H4 (cell line): ENCODE measurements at places on chromosomes 4 and X. TPM values are rescaled to one million over a fixed set of nuclear protein-coding genes. Genes with fewer than 3 reads are reported as not detected.

DNA sequence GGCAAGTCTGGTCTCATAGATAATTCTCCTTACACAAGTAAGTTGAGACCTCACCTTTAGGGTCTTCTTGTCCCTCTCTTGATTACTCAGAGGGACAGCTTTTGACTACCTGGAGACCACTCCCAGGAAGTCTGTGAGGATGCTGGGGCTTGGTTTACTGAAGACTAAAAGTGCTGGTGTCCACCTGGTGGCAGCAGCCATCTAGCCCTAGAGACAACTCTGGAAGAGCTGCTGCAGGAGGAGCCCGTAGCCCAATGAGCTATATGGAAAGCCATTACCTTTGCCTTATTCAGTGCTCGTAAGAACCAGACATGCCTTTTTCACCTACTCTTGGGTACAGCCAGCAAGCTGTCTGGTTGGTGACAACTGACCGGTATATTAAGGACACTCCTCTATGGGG, 7.3 kb downstream of the FGFBP2 start:
- peak; percentile 32 for DNase-seq

Gene BTK
- total RNA-seq, result not detected in 2 replicates

GRCh38 chr4:73850261-73850970, 2.7 kb upstream of the PF4V1 start:
- no peak for DNase-seq

DNA sequence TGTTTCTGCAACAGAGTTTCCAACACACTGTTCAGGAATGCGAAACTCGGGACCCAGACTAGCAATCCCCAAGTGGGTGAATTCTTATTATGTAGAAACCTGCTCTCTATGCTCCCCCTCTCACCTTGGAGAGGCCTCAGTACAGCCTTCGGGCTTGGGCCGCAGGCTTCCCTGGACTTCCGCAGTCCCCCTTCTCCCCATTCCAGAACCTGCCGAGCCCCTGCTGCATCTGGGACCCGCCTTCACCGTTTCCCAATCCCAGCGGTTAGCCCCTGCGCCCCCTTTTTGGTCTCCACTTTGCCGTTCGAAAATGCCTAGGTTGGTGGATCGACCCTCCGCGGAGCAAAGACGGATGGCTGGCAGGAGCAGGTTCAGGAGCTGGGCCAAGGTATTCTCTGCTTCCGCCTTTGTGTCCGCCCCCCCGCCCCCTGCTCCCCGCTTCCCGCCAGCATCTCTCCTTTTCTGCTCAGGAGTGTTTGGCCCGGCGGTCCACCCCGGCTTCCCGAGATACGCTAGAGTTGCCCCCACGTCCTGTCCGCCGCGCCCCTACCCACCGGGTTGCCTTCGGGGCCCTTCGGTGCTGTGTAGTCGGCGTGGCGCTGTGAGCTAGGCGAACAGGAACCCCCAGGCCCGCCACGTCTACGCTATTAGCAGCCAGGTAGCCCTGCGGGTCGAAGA, 11.5 kb downstream of the HAND2 start:
- no peak for DNase-seq

GRCh38 chrX:34917146-34917545, 25.4 kb upstream of the FAM47B start:
- no peak for DNase-seq

GRCh38 chr4:185729391-185729804, 82.6 kb downstream of the SORBS2 start:
- DNase-seq, result no peak

DNA sequence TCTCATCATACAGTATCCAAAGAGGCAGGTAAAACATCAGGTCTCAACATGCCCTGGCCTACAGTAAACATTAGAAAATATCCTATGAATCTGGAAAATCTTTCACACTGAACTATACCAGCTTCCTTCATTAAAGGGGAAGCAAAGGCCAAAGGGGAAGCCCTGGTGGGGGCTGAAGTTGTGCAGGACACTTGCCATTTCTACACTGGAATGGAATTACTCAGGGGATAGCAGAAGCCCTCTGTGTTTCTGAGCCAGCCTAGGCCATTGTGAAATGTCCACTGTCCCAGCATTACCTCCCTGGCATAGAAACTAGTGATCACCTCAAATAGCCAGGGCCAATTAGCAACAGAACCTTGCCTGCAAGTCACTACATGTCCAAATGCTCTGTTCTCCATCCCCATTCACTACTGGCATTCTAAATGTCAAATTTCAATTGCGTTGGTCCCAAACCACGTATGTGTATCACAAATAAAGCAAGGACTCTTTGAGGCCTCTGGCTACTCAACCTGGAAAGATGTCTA, 429.9 kb downstream of the AFF2 start:
- no peak for DNase-seq

GRCh38 chr4:911221-911751, 20.8 kb downstream of the GAK start:
- no peak for DNase-seq

DNA sequence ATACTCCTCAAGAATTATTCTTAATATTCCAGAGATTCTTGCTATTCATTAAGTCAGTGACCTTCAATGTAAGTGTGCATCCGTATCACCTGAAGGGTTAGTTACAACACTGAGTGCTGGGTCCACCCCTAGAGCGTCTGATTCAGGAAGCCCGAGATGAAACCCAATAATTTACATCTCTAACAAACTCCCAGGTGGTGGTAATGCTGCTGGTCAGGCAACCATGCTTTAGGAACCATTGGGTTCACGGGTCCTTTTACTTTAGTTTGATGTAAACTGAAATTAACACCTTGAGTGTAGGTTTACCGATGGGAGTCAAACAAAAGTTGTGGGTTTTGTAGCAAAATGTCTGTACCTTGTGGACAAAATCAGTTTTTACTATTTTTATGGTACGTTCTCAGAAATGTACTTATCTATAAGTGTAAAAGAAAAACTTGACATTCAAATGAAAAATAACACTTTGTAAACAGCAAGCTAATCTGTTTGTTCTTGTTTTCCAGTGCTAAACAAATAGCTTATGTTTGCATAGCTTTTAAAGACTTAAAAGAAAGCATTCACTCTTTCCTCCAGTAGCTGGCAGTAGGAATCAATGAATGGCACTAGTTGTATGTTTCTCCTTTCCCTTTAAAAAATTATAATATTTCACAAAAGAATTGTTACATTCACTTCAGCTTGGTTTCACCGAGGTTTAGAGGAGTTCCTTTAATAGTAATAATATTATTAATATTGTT, 32.7 kb downstream of the ACE2 start:
- DNase-seq, result no peak

Gene NEUROG2
- not detected in 2 replicates for total RNA-seq

- DNase-seq, result no peak
These were observed 1.4 kb downstream of the NSG1 start for GRCh38 chr4:4388311-4388790.

DNA sequence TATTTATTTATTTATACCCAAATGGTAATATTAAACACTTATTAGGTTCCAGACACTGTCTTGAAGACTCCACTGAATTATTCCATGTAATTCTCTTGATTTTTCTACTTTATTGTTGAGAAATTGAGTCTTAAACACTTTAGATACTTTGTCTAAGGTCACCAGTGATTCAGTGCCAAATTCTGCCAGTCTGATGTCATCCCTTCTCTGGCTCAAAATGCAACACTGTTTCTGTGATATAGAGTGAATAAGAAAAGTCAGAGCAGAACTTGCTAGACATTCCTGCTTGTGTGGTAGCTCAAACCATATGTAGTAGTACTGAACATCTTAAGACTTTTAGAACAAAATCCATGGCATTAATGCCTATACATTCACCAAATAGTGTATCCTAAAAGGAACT, 164.3 kb downstream of the GABRB1 start:
- DNase-seq, result no peak

DNA sequence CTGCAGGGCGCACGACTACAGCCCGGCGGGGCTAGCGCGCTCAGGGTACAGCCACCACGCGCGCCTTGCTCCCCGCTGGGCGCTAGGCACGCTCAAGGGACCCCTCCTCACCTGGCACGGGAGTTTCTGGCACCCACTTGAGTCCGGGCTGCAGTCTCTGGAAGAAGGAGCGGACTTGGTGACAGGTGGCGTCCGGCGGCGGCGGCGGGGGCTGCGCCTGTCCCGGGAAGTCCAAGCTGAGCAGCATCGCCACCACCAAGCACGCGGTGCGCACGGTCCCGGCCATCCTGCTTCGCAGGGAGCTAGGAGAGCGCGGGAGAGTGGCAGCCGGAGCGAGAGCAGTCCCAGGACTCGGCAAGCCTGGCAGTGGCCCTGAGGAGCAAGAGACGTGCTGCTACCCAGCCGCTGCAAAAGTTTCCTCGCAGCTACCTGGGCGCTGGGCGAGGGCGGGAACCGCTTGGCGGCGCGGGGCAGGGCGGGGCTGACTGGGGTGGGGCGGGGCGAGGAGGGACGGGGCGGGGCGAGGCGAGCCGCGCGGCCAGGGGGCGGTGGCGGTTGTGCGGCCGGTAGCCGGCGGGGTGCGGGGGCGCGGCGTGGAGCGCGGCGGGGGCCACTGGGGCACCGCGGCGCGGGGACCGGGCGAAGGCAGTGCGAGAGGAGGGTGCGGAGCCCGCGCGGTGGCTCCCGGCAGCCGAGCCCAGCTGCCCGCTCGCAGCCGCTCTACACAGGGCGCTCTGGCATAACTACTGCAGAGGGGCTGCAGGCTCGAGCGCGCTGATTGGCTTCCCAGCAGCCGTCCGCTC, at the start of gene GPC3:
Gene GPC3, minus strand, starts transcription at position 431 of the 803 bp plus-strand sequence.
- DNase-seq, result no peak

GRCh38 chrX:38220024-38220414, 652 bp downstream of the SRPX start:
- DNase-seq, result peak; percentile 65

DNA sequence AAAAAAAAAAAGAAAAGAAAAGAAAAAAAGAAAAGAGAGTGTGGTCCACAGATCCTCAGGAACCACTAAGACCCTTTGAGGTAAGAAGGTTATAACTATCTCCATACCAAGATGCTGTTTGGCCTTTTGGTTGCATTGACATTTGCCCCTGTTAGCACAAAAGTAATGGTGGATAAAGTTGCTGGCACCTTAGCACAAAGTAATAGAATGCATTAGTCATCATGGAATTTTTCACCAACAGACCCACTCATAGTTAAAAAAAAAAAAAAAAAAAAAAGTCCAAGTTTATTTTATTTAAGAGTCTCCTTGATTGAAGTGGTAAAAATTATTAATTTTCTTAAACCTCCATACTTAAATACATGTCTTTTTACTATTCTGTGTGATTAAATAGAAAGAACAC, 78.4 kb upstream of the RBPJ start:
- no peak for DNase-seq

Gene PCSK1N
- total RNA-seq, result 9.9 and 16.0 TPM in 2 replicates

Gene ANAPC4
- 16.0 and 22.6 TPM in 2 replicates for total RNA-seq

Gene RPS3A
- total RNA-seq, result 5,710 and 6,047 TPM in 2 replicates

GRCh38 chrX:18271309-18271708, 50.6 kb upstream of the BEND2 start:
- no peak for DNase-seq

DNA sequence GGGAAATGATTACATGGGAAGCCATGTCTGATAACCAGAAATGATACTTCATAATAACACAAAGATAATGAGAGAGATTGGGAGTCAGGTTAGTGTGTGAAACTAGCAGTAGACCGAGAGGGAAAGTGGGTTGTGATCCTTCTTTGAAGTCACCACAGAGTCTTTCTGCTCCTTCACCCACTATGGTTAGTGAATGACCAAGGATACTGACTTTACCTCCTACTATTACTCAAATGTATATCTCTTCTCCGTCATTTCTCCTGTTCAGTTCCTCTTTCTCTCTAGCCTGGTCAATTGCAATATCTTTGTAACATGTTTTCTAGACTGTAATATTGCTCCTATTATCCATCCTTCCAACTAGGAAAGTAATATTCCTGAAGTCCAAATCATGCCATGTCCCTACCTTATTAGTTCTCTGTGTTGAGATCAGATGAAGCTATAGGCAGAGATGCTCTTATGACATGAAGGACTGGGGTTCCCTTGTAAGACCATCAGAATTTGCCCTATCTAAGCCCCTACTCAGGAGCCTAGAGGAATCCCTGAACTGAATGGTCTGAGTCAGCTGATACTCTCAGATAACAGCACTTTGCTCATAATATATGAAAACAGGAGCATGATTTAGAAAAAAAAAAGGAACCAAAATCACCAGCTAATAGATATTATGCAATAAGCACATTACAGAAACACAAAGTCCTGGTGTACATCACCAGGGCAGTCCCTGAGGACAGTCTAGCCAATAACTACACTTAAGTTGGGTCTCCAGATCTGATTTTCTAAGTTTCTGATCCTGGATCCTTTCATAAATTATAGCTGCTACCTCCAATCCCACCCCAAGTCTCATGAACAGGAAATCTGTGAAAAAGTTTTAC, 81.2 kb downstream of the SHROOM3 start:
- no peak for DNase-seq

GRCh38 chrX:7389576-7389975, 241.6 kb upstream of the PUDP start:
- no peak for DNase-seq

Gene IL1RAPL1
- 0.49 and 0.66 TPM in 2 replicates for total RNA-seq

DNA sequence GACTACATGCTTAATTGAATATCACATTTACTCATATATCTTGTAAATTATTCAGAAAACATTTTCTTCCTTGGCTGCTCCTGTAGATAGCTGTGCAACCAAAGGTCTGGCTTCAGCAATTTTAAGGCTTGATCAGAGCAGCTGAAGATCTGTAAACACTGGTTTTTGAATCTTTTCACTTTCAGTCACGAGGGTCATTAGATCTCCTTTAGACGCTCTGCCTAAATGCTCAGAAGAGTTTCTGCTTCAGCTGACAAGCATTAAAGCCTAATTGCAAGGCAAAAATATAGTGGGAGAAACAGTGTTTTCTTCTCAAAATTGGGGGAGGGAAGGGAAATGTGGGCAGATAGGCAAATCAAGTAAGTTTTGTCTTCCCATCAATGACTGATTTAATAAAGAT, 25.7 kb downstream of the TRPC5 start:
- DNase-seq, result no peak

DNA sequence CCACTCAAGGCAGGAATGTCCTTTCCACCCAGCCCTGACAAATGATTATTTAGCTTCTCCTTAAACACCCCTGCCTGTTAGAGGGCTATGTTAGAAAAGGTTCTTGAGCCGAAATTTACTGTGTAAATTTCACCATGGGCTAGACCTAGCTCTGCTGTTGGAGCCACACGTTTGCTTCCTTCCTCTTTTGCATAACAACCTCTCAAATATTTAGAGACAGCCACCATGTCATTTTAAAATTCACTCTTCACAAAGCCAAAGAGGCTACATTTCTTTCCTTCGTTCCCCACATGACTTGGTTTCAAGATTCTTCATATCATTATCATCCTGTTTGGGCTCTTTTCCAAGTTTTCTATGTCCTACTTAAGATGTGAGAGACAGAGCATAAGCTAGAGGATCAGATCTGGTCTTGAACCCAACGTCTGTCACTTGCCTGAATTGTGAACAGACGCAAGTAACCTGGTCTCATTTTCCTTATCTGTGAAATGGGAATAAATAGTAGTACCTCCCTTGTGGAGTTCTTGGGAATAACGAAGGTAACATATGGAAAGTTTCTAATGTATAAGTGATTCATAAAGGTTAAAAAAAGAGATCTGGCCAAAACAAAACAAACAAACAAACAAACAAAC, 6.7 kb downstream of the DOCK11 start:
- DNase-seq, result no peak

- DNase-seq, result no peak
These were observed 1017.2 kb downstream of the PCDH7 start for GRCh38 chr4:31737419-31737818.

- no peak for DNase-seq
These were observed 39.3 kb upstream of the LPAR4 start for GRCh38 chrX:78708262-78708661.
